Cardiac fibroblast (primary cell): ENCODE measurements at places on chromosomes 4 and X.

GRCh38 chr4:36961420-36961819 is 283.1 kb upstream of the NWD2 start:
- no peak for DNase-seq

DNA sequence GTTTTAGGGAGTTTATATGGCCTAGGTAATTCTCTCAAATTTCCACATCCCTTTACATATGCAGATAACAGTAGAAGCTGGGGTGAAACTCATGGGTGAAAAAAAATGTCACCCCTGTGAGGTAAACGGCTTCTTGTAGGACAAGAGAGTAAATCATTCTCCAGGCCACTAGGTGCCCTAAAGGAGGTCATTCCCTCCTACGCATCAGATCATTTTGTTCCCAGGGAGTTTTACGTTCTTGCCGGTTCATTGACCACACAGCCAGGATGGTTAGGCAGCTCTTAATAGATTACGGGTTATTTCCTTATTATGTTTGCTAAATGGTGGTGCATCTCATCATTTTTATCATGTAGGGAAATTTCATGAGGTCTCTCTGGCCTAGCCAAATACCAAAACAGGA is 225.8 kb upstream of the NOCT start:
- DNase-seq, result no peak

DNA sequence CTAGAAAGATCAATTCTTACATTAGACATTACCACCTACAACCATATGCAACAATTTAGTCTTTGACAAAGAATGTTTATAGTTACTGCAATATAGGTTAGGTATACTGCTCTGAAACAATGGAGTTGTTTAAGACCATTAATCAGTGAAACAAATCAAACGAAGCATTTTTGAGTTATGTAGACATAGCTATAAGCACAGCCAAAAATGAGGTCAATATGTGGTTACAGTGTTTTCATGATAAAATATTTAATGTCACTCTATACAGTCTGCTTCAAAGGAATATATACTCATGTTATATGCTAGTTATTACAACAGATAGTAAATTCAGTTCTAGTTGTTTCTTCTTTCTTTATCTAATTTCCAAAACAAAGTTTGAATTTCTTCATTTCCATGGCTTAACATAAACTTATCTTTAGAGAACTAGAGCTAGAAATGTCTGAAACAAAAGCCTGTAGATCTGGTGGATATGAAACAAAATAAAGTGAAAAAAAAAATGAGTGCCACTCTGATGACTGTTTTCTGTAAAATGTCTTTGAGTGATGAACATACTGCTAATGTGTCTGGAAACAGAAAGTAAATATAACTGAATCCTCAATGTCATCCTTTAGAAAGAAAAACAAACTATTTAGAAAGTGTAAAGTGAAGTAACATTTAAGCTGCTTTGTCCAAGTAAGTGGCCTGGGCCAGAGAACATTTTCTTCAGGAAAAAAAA is 809.0 kb downstream of the FAT4 start:
- peak; percentile 41 for DNase-seq

- DNase-seq, result peak; percentile 36
These were observed 85.9 kb downstream of the RNF150 start for GRCh38 chr4:141047228-141047884.

- no peak for DNase-seq
These were observed 56.0 kb upstream of the DHX15 start for GRCh38 chr4:24640366-24640765.

DNA sequence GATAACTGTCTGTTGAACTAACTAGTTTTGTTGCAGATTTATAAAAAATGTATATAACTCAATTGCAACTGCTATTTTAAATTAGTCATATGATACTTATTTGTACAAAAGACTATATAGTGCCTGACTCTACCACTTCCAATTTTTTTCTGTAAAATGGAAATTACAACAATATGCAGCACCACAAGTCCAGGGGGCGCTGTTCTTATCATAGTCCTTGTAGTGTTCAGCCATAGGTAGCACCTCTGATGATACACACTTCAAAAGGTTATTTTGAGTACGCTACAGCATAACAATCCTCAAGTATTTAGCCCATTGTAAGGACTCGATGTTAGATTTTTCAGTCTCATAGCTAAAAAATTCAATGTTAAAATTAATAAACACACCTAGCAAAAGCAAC is 174.9 kb downstream of the CORIN start:
- DNase-seq, result no peak

DNA sequence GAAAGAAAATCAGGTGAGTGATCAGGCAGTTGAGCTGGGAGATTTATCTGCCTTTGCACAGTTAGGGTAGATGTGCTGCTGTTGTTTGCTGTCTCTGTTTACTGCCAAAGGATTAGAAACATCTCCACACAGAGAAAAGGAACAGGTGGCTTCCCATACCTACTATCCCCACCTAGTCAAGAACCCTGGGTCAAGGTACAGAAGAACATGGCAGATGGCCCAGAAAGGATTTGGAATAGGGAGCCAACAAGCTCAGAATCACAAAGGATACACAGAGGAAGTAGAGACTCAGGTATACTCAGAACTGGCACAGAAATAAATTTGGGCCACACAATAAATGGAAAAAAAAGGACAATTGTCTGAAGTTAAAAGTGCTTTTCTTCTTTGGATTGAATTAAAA is 64.3 kb downstream of the TIGD2 start:
- no peak for DNase-seq

DNA sequence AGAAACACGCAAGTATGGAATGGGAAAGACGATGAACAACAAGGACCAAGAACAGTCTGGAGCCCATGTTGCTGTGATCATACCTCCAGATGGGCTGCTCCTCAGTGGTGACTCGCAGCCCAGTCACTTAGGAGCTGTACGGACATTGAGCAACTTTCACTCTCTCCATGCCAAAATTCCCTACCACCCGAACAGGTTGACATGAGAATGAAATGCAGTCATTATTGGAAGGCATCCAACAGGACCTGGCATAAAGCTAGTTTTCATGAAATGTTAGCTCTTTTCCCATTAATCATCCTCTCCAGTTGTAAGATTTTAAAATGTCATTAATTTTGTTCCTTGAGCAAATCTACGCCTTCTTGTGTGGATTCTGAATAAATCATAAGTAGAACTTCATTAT is 82.7 kb upstream of the GPM6B start:
- peak; percentile 98 for DNase-seq

GRCh38 chr4:157170321-157170720 is 50.2 kb upstream of the GRIA2 start:
- DNase-seq, result no peak

GRCh38 chr4:137226900-137227299 is 305.4 kb downstream of the PCDH18 start:
- DNase-seq, result peak; percentile 23

DNA sequence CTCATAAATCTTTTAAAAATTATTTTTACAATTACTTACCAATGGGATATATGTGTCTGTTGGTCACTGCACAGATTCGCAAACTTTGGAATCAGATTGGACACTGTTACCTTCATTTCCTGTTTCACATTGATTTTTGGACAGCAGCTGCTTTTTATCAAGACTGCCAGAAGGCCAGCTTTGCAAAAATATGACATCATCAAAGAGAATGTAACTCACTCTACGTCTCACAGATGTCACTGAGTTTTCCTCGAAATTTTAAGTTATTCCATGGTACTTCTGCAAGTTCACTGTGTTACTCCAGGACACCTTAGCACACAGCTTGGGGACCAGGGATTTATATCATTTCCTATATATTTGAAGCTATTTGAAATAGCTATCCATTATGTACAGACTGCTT is 31.8 kb upstream of the MAGEB2 start:
- DNase-seq, result peak; percentile 2
